ENCODE measurements at places on chromosomes 1 and 21. TPM values are rescaled to one million over a fixed set of nuclear protein-coding genes. Genes with fewer than 3 reads are reported as not detected.

- DNase-seq, result no peak
These were observed 72.1 kb downstream of the DNM3 start for GRCh38 chr1:171913385-171913784.

DNA sequence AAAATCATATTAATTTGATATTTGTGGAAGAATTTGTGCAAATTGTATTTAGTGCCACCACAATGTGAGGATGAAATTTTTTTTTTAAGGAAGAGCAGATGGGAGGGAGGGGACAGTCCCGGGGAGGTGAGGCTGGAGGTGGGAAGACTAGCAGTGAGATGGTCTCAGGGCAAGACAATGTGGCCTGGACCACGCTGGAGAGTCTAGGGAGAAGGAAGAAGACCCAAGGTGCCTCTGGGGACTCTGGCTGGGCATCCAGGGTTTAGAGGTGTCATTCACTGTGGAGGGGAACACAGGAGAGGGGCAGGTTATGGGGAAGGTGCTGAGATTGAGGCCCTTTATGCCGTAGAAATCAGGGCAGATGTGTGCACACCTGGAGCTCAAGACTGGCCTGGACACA, 10.3 kb upstream of the THEMIS2 start:
- DNase-seq, result no peak

RNU1-4 gene
- 6,622 TPM for total RNA-seq

- DNase-seq, result no peak
These were observed 17.5 kb downstream of the TOMM20 start for GRCh38 chr1:235111107-235111506.

- DNase-seq, result no peak
These were observed 26.4 kb upstream of the EEIG2 start for GRCh38 chr1:108533351-108534083.

KRTAP21-2 gene
- total RNA-seq, result not detected

DNA sequence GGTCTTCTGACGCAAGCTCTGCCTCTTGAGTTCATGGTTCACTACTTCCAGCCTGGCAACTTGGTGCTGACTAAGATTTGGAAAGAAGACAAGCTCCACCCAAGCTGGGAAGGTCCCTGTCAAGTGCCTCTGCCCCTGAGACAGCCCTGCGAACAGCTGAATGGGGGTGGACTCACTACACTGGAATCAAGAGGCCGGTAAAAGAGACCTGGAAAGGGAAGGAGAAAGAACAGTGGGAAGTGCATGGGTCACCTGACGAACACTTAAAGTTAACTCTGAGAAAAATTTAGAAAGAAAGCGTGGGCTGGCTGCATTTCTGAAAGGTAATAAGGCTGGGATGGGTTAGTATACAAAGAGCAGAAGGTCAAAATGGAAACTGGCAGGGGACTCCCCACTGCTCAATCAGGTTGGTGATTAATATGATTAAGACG, 26.1 kb upstream of the ZNF496 start:
- no peak for DNase-seq

NTRK1 gene
- total RNA-seq, result 1.2 TPM

Data from upper lobe of right lung (tissue), 1 donor.